Fibroblast of the aortic adventitia (primary cell): ENCODE measurements at places on chromosomes 12 and 14.
A peak's percentile ranks its signal among the peaks of the same experiment; 100 is the strongest.

DNA sequence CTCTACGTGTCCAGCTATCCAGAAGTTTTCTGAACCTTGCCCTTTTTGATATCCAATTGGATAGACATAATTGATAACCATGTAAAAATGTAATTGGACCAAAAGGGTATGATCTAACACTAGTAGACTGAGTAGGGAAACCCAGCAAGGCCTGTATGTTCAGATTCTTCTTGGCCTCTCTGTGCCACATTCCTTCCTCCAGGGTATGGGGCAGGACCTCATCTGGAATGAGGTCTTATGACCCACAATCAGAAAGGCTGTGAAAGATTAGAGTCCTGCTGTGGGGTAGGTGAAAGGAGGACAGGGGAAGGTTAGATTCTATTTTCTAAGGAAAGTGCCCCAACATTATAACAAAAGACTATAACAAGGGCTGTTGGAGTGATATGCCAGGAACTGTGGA lies 51.3 kb upstream of the A2ML1 start:
- no peak for DNase-seq

GRCh38 chr12:104942075-104942474 lies 16.0 kb downstream of the SLC41A2 start:
- DNase-seq = no peak

- no peak for DNase-seq
Measured at GRCh38 chr12:14771651-14772137, 31.6 kb downstream of the WBP11 start.

- no peak for DNase-seq
Measured at GRCh38 chr12:41701943-41702601, 442.6 kb downstream of the GXYLT1 start.

DNA sequence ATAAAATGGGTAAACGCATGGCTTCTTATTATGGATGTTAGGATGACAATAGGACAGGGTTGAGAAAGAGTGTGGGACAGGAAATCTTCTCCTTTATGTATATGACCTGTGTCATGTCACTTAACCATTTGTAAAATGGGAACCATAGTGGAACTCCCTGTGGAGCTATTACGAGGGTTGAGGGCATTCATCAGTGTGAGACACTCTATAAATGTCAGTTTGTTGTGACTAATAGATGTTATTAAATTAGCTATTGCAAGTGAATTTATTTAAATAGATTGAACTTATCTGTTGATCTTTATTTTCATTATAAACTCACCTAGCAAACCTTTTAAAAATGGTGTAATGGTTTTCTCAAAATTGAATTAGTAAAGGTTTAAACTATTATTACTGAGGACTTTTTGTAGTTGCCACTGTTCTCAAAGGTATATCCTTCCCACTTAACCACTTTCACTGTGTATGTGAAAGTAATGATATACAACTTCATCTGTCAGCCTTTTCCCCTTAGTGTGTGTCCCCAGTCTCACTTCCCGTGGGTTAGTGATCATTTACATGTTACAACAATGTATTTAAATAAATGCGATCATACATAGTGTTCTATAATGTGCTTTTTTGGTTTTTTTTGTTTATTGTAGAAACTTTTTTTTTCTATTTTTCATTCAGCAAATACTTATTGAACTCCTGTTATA lies 17.1 kb downstream of the HELB start:
- DNase-seq = no peak

DNA sequence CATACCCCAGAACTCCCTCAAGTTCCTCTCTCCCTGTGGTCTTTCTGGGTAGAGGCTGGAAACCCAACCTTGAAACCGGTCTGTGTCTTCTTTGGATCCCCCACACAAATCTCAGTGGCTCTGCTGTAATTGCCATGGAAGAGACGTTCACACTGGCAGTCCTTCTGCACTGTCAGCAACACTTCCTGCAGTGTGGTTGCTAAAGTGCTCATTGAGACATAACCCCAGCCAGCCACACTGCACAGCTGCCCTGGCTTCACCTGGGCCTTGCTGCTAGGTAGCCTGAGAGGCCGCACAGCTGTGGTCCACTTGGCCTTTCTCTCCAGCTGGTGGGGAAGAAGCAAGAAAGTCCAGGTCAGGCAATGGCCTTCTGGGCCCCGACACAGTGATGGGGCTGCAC lies 2.4 kb downstream of the GZMH start:
- no peak for DNase-seq

GRCh38 chr14:74176400-74176793 lies 62.9 kb upstream of the VSX2 start:
- DNase-seq = no peak

GRCh38 chr12:19799895-19800602 lies 360.8 kb downstream of the AEBP2 start:
- DNase-seq = peak; percentile 77

GRCh38 chr12:132484891-132485441 lies 5.0 kb upstream of the FBRSL1 start:
- DNase-seq = no peak

DNA sequence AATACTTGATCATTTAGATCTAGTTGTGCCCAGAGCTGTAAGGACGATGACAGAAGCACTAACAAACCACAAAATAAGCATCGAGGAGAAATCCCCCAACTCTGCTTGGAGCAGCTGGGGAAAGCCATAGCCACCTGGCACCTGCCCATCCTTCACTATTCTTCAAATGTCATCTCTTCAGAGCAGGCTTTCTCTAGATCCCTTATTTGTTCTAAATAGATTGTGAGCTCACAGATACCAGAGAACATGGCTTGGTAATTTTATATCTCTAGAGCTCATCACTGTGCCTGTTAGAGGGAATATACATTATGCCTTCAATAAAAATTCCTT lies 50.9 kb downstream of the GRIP1 start:
- DNase-seq = no peak

GRCh38 chr14:89243741-89244140 lies 173.3 kb downstream of the FOXN3 start:
- DNase-seq = no peak

DNA sequence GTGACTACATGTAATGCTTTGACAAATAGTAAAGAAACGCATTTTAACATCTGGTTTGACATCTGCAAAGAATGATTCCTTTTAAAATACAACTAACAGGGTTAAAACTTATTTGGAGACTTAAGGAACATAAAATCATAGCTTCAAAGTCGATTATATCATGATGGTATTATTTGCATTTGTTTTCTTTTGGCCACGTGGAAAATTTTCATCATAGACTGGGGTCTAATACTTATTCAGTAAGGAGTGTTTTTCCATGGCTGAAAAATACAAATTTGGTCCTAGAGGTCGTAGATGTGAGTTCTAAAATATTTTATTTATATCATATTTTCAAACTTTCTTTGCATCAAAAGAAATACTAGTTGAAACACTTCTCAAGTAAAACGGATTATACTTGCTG lies 31.5 kb upstream of the LMNTD1 start:
- no peak for DNase-seq

DNA sequence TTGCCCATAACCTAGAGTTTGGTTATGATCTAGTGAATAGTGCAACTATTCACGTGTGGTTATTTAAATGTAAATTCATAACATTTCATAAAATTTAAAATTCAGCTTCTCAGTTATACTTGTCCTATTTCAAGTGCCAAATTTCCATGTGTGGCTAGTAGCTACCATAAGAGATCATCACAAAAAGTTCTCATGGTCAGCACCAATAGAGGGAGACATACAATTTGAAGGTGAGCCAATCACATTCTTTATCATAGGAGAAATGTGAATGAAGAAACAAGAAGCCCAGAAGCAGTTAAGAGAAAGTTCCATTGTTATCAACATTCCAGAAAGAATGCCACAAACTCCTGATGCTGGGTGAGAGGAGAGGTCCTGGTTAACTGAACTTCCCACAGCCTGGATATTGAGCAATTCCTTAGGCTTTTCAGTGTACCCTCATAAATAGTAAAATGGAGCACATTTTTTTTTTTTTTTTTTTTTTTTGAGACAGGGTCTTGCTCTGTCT lies 892.9 kb upstream of the USP15 start:
- no peak for DNase-seq

- DNase-seq = no peak
Measured at GRCh38 chr12:53759261-53759660, 7.5 kb upstream of the CISTR start.

- DNase-seq = no peak
Measured at GRCh38 chr14:60357551-60358149, 108.6 kb downstream of the PPM1A start.

GRCh38 chr14:85487215-85487614 lies 42.7 kb upstream of the FLRT2 start:
- DNase-seq = peak; percentile 96

DNA sequence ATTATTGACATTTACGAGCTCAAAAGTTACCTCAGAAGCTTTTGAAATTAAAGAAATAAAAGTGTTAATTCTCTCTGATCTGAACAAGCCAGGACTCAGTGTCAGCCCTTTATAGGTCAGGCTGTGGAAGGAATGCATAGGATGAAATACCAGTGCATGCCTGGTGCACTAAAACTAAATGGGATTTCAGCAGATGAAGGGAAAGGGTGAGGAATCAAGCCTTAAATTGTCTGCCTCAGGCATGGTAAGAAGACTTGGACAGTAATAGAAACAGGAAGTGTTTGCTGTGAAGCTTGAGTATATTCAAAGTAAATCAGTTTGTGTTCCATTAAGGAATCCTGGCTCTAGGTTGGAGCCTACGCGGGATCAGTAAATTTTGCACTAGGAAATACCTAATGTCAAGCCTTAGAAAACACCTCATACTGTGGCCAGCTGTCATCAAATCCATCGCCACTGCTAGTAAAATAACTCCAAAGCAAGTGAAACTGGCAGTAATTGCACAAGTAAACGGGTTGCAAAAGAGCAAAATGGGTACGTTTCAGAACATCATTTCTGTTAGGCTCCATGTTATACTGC lies 76.3 kb downstream of the PDE3A start:
- DNase-seq = no peak

- no peak for DNase-seq
Measured at GRCh38 chr12:3662521-3662921, 90.4 kb downstream of the CRACR2A start.

- no peak for DNase-seq
Measured at GRCh38 chr14:26599291-26599690, 1.5 kb upstream of the NOVA1 start.

GRCh38 chr12:608413-608812 lies 54.8 kb downstream of the NINJ2 start:
- DNase-seq = no peak

DNA sequence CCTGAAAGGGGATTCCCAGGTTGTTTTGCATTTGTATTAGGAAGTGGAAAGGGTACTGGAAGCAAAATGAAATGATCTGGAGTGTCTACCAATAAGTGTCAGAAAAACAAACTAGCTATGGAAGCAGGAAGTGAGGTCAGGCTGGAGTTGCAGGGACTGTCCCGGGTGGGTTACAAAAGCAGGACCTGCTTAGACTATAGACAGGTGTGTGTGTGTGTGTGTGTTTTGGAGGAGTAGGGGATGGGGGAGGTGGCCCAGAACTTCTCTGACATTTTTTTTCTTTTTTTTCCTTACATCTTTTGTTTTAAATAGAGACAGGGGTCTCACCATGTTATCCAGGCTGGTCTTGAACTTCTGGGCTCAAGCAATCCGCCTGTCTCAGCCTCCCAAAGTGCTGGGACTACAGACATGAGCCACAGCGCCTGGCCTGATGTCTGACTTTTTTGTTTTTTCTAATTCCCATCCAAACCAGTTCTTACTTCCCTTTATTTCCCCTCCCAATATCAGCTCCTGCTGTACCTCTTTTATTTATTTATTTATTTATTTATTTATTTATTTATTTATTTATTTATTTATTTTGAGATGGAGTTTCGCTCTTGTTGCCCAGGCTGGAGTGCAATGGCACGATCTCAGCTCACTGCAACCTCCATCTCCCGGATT lies 512 bp upstream of the RND1 start:
- DNase-seq = no peak

GRCh38 chr12:131003716-131004045 lies 50.0 kb downstream of the ADGRD1 start:
- no peak for DNase-seq

- no peak for DNase-seq
Measured at GRCh38 chr12:123085066-123085465, 65.8 kb downstream of the PITPNM2 start.

GRCh38 chr12:68319988-68320623 lies 12.1 kb downstream of the MDM1 start:
- DNase-seq = peak; percentile 97

DNA sequence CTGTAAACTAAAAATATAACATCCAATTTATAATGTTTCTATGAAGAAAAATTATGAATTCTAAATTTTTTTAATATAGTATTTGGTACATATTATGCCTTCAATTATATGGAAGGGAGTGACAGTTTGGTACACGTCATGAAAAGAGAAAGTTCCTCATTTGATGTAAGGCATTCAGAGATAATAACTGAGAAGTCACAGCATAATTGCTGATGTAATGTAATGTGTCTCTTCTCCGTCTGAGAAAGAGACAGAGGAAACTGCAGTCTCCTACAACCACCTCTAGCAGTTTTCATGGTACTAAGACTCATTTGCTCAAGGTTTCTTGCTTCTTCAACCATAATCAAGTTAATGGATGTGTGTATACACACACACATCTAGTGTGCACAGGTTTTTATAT lies 2.3 kb upstream of the CD69 start:
- DNase-seq = no peak

DNA sequence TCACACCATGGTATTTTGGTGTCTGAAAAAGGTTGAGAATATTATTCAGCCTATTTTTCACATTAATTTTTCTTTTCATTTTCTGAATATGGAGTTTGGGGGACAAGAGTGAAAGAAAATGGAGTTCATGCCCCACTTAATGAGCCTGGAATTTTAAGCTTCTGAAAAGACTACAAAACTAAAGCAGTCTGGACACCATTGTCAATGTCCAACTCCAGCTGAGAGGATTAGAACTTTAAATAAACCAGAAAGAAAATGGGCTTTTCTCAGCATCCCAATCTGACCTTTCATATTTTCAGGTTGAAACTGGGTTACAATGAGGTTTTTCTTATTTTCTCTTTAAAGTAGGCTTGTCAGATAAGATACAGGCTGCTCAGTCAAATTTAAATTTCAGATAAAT lies 207.7 kb downstream of the SLC6A15 start:
- no peak for DNase-seq

- no peak for DNase-seq
Measured at GRCh38 chr14:74518221-74518620, 24.7 kb downstream of the ISCA2 start.

GRCh38 chr14:66003082-66003730 lies 483.0 kb upstream of the CCDC196 start:
- no peak for DNase-seq
